ENCODE measurements at places on chromosomes 7 and 10. TPM values are rescaled to one million over a fixed set of nuclear protein-coding genes. Genes with fewer than 3 reads are reported as not detected.

ARL3 gene
- 1.0 TPM for total RNA-seq

DNA sequence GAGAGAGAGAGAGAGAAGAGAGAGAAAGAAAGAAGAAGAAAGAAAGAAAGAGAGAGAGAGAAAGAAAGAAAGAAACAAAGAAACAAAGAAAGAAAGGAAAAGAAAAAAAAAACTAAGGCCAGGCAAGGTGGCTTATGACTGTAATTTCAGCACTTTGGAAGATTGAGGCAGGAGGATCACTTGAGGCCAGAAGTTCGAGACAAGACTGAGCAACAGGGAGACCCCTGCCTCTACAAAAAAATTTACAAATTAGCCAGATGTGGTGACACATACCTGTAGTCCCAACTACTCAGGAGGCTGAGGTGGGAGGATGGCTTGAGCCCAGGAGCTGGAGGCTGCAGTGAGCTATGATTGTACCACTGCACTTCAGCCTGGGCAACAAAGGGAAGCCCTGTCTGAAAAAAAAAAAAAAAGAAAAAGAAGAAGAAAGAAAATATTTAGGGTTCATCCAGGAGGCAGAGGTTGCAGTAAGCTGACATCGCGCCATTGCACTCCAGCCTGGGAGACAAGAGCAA lies 2.8 kb downstream of the SERPINE1 start:
- H3K4me1 ChIP-seq: peaks cover 18% of the 10 kb centered on the region
- no peak overlapping the region for H3K4me3 ChIP-seq
- H3K27me3 ChIP-seq: peaks cover 9% of the 10 kb centered on the region
- H3K27ac ChIP-seq: no peak overlapping the region
- H3K36me3 ChIP-seq: no peaks in the 10 kb centered on the region

SEMA3A gene
- 0.29 TPM for total RNA-seq

SPDYE2B gene
- not detected for total RNA-seq

- H3K36me3 ChIP-seq: no peaks in the 10 kb centered on the region
- no peak for DNase-seq
- no peaks in the 10 kb centered on the region for H3K27me3 ChIP-seq
- peaks cover 4% of the 10 kb centered on the region for H3K4me1 ChIP-seq
These were observed 28.7 kb upstream of the PDCD4 start for GRCh38 chr10:110843031-110843430.

DNA sequence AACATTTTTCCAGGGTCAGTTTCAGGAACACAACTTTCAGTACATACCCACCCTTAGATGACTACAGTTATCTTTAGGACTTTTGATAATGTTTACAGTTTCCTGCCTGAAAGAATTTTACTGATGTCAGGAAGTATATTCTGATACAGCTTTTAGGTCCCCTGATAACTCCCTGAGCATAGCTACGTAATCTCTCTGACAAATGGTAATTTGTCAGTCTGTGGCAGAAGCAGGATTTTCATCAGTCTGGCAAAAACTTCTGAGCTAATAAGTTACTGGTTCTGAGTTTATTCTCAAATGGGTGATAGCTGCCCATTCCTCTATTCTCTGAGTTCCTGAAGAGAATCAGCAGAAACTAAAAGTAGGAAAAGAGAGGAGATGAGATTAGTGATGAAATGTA lies 270.1 kb upstream of the MTPN start:
- no peaks in the 10 kb centered on the region for H3K36me3 ChIP-seq
- H3K27me3 ChIP-seq: no peaks in the 10 kb centered on the region
- H3K27ac ChIP-seq: no peak overlapping the region
- no peaks in the 10 kb centered on the region for H3K4me1 ChIP-seq

GRCh38 chr7:95798401-95798930 lies 26.1 kb downstream of the DYNC1I1 start:
- H3K27ac ChIP-seq: no peak overlapping the region
- H3K36me3 ChIP-seq: no peaks in the 10 kb centered on the region
- H3K4me1 ChIP-seq: no peaks in the 10 kb centered on the region
- no peaks in the 10 kb centered on the region for H3K27me3 ChIP-seq

ADAM22 gene
- total RNA-seq: 0.16 TPM

DNA sequence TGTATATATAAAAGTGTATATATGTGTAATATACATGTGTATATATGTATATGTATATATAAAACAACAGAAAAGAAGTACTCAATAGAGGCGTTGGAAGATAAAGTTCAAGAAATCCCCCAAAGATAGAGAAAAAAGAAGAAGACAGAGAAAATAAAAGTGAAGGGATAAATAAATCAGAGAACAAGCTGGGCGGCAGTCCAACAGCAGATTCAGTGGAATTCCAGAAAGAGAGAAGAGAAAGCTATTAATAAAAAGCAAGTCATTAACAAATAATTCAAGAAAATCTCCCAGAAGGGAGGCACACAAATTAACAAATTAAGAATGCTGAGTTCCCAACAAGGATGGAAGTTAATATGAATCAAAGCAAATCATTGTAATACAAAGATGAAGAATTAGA lies 59.3 kb upstream of the RNF148 start:
- no peaks in the 10 kb centered on the region for H3K36me3 ChIP-seq
- H3K27me3 ChIP-seq: no peaks in the 10 kb centered on the region
- DNase-seq: no peak
- no peak overlapping the region for H3K27ac ChIP-seq

- H3K36me3 ChIP-seq: peaks cover 32% of the 10 kb centered on the region
- H3K27ac ChIP-seq: peak overlapping the region; percentile 97
- peaks cover 46% of the 10 kb centered on the region for H3K4me1 ChIP-seq
- peak; percentile 65 for DNase-seq
- no peaks in the 10 kb centered on the region for H3K27me3 ChIP-seq
- H3K4me3 ChIP-seq: peak overlapping the region; percentile 93
These were observed 1.1 kb downstream of the HNRNPA2B1 start for GRCh38 chr7:26199301-26200037.

AGFG2 gene
- total RNA-seq: 10.8 TPM

AKR1C4 gene
- total RNA-seq: 0.35 TPM

DNA sequence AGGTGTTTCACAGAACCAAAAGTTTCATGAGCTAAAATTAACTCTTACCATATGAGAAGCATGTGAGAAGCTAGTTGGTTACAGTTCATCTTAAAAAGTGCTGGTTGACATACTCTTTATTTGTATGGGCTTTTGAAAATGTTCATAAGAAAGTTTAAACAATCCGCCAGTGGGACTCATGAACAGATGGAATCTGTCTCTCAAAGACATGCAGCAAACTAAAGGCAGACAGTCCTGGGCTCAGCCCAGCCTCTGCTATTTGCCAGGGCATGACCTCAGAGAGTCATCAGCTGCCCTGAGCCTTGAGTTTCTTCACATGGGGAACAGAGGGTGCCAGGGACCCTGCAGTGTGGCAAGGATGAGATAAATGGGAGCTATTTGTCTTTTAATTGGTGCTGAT lies 3.2 kb downstream of the PYROXD2 start:
- H3K4me3 ChIP-seq: no peak overlapping the region
- no peaks in the 10 kb centered on the region for H3K36me3 ChIP-seq
- H3K27me3 ChIP-seq: no peaks in the 10 kb centered on the region
- no peak for DNase-seq
- peaks cover 31% of the 10 kb centered on the region for H3K4me1 ChIP-seq
- H3K27ac ChIP-seq: peak overlapping the region; percentile 9

GRCh38 chr10:103204353-103205255 lies 11.5 kb upstream of the NT5C2 start:
- no peak overlapping the region for H3K4me3 ChIP-seq
- no peaks in the 10 kb centered on the region for H3K36me3 ChIP-seq
- H3K4me1 ChIP-seq: peaks cover 5% of the 10 kb centered on the region
- no peak for DNase-seq

TMEM229A gene
- not detected for total RNA-seq

- DNase-seq: no peak
- H3K27me3 ChIP-seq: no peaks in the 10 kb centered on the region
- H3K4me1 ChIP-seq: no peaks in the 10 kb centered on the region
- H3K36me3 ChIP-seq: no peaks in the 10 kb centered on the region
- H3K27ac ChIP-seq: no peak overlapping the region
These were observed 18.3 kb downstream of the LEP start for GRCh38 chr7:128259131-128260061.

- no peak for DNase-seq
- no peak overlapping the region for H3K27ac ChIP-seq
- no peaks in the 10 kb centered on the region for H3K4me1 ChIP-seq
- H3K27me3 ChIP-seq: no peaks in the 10 kb centered on the region
- no peaks in the 10 kb centered on the region for H3K36me3 ChIP-seq
These were observed 205.9 kb downstream of the MBL2 start for GRCh38 chr10:52566471-52567246.

GRCh38 chr7:37656913-37657530 lies 26.5 kb upstream of the GPR141 start:
- DNase-seq: no peak
- no peaks in the 10 kb centered on the region for H3K36me3 ChIP-seq
- H3K4me1 ChIP-seq: no peaks in the 10 kb centered on the region
- H3K27me3 ChIP-seq: no peaks in the 10 kb centered on the region

UPK3B gene
- total RNA-seq: 0.92 TPM

DNA sequence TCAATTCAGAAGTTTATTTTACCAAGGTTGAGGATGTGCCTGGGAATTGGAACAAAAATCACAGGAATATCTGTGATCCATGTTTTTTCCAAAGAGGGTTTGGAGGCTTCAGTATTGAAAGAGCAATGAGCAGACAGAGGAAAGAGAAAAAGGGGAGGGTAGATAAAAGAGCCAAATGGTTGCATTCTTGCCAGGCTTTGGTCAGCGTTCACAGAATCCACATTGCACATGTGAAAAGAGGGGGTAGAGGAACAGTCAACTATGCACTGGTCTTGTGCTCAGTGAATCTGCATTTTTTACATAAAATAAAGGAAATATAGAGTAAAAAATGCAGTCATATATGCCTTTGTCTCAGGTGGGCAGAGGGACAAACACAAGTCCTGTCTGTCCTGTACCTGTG lies 20.6 kb upstream of the ERCC6 start:
- H3K27me3 ChIP-seq: no peaks in the 10 kb centered on the region
- H3K36me3 ChIP-seq: no peaks in the 10 kb centered on the region
- no peak overlapping the region for H3K4me3 ChIP-seq
- H3K4me1 ChIP-seq: no peaks in the 10 kb centered on the region
- no peak for DNase-seq
- no peak overlapping the region for H3K27ac ChIP-seq

CCDC146 gene
- total RNA-seq: 3.7 TPM

NIPSNAP2 gene
- 343 TPM for total RNA-seq

IKZF1 gene
- 0.22 TPM for total RNA-seq

DNA sequence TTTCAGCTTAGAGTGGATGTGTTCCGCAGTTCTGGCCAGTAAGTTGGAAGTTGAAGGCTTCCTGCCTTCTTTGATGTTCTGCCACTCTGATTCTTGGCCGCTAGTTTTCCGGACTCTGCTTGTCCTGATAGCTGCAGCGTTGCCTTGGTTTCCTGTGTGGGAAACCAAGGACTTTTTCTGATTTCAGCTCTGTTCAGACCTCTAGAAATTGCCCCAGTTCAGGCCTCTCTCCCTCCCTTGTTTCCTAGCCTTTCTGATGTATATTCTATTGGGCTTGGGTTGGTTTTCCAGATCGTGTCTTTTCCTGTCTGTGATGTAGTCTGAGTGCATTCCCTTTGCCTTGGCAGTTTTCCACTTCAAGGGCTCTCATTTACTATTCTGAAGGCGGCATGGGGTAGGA lies 318.7 kb downstream of the BBS9 start:
- no peaks in the 10 kb centered on the region for H3K4me1 ChIP-seq
- no peak overlapping the region for H3K27ac ChIP-seq

DNA sequence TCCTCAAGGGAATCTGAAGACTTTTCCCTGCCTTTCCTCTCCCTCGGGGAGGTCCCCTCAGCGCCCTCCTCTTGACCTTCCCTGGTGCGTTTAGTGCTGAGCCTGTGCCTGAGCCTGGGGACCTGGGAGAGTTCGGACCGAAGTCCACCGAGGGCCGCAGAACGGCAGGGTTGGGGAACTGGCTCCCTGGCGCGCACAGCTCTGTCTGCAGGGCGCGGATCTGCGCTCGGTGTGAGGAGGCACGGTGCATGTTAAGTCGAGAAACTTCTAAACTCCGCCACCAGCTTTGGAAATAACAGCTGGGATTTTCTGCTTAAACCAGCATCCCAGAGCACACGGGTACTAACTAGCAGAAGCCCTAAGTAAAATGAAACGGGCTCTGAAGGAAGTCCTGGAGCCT lies 44.2 kb upstream of the SLC29A4 start:
- no peak overlapping the region for H3K27ac ChIP-seq
- no peak overlapping the region for H3K4me3 ChIP-seq
- H3K4me1 ChIP-seq: peaks cover 5% of the 10 kb centered on the region
- H3K36me3 ChIP-seq: no peaks in the 10 kb centered on the region
- no peaks in the 10 kb centered on the region for H3K27me3 ChIP-seq

CDH23 gene
- 0.87 TPM for total RNA-seq

DNA sequence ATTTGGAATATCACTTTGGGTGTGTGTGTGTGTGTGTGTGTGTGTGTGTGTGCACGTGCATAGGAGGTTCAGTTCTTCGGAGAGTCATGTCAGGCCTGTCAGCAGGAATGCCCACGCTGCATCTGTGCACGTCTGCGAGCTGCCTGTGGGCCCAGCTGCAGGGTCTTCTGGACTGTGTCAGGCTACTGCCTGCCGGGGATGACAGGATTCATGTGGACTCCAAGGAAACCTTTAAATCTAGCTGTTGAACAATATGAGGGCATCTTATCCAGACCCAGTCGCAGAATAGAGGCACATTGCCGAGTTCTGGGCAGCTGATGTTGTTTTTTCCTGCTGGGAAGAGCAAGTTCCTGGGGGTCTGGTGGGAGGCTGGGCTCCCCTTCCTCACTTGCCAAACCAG lies 19.0 kb downstream of the AQP1 start:
- peaks cover 18% of the 10 kb centered on the region for H3K4me1 ChIP-seq
- H3K4me3 ChIP-seq: no peak overlapping the region
- H3K27ac ChIP-seq: peak overlapping the region; percentile 30
- H3K36me3 ChIP-seq: no peaks in the 10 kb centered on the region

- H3K27me3 ChIP-seq: no peaks in the 10 kb centered on the region
- H3K36me3 ChIP-seq: no peaks in the 10 kb centered on the region
- H3K4me1 ChIP-seq: peaks cover 27% of the 10 kb centered on the region
- peak overlapping the region; percentile 86 for H3K27ac ChIP-seq
- DNase-seq: no peak
- peak overlapping the region; percentile 89 for H3K4me3 ChIP-seq
These were observed 709 bp downstream of the GPAM start for GRCh38 chr10:112182784-112183328.

- no peak overlapping the region for H3K4me3 ChIP-seq
- no peak for DNase-seq
- peaks cover 11% of the 10 kb centered on the region for H3K4me1 ChIP-seq
- no peak overlapping the region for H3K27ac ChIP-seq
- no peaks in the 10 kb centered on the region for H3K27me3 ChIP-seq
These were observed 88.0 kb downstream of the FOXP2 start for GRCh38 chr7:114502454-114503254.

Data from gastrocnemius medialis (tissue), 4 donors.